ENCODE measurements at places on chromosomes 16 and 17.
A peak's percentile ranks its signal among the peaks of the same experiment; 100 is the strongest.

GRCh38 chr16:27503662-27504061, 46.1 kb downstream of the GTF3C1 start:
- DNase-seq = no peak

DNA sequence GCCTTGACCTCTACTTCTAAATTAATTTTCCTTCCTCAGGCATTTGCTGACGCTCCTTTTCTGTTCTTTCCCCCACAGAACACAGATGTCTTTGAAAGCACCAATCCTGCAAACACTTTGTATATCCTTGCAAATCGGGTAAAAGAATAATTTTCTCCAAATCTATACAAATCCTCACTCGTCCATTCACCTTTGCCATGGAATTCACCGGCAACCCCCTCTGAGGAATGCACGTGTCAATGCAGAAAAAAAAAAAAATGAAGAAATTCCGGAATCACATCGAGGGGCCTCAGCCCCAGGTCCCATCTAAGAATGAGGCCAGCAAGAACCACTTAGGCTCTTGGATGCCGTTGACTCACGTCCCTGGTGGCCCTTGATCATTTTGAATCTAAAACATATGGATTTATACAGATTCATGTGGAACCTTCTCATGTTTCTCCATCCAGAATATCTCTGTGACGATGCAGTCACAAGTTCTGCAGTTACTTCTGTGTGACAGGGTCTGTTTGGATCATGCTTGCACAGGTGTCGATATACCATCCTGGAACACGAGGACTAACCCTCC, 136.9 kb downstream of the RBFOX3 start:
- DNase-seq = no peak

DNA sequence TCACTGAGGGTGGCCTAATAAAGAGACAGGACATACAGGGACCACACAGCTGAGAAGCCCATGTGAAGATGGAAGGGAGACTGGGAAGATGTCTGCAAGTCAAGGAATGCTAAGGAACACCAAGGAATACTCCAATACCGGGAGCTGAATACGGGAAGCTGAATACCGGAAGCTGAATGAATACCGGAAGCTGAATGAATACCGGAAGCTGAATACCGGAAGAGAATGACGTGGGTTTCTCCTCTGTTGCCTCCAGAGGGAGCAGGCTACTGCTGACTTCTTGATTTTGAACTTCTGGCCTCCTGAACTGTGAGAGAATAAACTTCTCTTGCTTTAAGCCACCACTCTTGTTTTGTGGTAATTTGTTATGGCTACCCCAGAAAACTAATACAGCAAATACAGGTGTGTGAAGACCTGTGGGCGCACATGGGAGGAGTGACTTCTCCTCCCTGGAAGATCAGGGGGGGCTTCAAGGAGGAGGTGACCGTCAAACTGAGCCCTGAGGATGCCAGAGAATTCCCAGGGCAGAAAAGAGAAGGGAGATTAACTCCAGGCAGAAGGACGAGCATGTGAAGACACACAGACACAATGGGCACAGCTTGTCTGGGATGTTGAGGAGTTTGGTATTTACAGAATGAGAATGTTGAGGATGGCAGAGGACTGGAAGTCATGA, 259.9 kb downstream of the IRF8 start:
- DNase-seq = no peak

- no peak for DNase-seq
Observed at GRCh38 chr16:15855704-15856003, 1.2 kb downstream of the MYH11 start.

GRCh38 chr17:54694287-54694887, 206.3 kb upstream of the TOM1L1 start:
- DNase-seq = no peak

DNA sequence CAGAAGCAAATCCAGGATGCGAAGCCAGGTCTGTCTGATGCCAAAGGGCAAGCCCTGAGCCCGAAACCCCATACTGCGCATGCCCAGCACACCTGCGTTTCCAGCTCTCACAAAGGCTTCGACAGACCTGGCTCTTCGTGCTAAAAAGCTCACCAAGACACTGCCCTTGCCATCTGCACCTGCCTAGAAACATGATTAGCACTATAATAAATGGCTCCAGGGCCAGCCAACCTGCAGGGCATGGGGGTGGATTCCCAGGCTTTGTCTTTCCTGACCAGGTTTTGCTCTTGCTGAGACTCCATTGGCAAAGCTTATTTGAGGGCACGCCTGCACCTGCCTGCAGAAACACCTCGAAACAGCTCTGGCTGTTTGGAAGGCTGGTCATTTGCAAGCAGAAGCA, 14.4 kb upstream of the PLD6 start:
- no peak for DNase-seq

GRCh38 chr16:19245326-19245925, 40.1 kb upstream of the CLEC19A start:
- no peak for DNase-seq

DNA sequence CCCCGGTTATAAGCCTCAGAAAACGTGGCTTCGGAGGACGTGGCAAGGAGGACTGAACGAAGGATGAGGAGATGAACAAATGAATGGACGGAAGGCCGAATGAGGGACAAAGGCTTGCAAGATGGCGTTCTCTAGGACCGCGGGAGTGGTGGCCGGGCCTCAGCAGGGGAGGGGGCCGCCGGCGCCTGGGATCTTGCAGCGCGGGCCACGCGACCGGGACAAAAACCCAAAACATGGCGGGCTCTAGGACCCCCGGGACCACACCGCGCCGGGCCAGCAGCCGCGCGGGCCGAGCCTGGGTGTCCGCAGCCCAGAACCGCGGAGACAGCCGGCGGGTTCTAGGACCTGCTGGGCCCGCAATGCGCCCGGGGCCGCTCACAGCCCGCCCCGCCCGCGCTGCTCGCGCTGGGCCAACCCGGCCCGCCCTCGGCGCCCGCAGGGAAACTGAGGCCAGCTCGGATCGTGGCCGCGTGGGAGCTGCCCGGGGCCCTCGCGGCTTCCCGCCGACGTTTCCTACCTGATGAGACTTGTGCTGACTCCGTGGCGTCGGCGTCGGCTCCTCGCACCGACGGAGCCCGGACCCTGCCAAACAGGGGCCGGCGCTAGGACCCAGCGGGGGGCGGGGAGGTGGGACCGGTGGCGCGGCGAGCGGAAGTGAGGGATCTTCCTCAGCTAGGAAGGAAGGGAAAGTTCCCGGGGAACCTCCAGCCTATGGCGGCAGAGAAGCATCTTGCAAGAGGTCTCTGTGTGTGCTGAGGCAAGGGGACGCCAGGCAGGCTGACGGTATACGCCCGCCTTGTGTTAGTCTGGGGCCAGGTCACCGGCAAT, 684 bp downstream of the ZNF668 start:
- DNase-seq = peak; percentile 53

- DNase-seq = no peak
Observed at GRCh38 chr17:47190770-47191169, 1.7 kb upstream of the CDC27 start.

GRCh38 chr16:66036793-66037715, 329.4 kb upstream of the CDH5 start:
- no peak for DNase-seq

DNA sequence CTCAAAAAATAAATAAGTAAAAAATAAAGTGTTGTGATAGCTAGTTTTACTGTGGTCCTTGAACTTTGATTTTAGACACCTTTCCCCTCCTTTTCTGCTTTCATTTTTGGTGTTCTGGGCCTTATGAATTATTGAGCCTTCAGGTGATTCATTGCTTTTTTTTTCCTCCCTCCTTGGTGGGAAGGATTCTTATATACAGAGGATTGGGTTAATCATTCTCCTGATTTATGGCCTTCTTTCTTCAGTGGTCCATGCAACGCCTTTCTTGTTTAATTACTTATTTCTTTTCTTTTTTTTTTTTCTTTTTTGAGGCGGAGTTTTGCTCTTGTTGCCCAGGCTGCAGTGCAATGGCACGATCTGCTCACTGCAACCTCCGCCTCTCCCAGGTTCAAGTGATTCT, 8.0 kb upstream of the MYL4 start:
- DNase-seq = no peak

GRCh38 chr17:73163043-73163442, 1.8 kb upstream of the SSTR2 start:
- DNase-seq = no peak

GRCh38 chr17:81831563-81831956, 1.5 kb downstream of the MCRIP1 start:
- DNase-seq = no peak

GRCh38 chr17:8985054-8985701, 19.7 kb upstream of the PIK3R5 start:
- DNase-seq = no peak

DNA sequence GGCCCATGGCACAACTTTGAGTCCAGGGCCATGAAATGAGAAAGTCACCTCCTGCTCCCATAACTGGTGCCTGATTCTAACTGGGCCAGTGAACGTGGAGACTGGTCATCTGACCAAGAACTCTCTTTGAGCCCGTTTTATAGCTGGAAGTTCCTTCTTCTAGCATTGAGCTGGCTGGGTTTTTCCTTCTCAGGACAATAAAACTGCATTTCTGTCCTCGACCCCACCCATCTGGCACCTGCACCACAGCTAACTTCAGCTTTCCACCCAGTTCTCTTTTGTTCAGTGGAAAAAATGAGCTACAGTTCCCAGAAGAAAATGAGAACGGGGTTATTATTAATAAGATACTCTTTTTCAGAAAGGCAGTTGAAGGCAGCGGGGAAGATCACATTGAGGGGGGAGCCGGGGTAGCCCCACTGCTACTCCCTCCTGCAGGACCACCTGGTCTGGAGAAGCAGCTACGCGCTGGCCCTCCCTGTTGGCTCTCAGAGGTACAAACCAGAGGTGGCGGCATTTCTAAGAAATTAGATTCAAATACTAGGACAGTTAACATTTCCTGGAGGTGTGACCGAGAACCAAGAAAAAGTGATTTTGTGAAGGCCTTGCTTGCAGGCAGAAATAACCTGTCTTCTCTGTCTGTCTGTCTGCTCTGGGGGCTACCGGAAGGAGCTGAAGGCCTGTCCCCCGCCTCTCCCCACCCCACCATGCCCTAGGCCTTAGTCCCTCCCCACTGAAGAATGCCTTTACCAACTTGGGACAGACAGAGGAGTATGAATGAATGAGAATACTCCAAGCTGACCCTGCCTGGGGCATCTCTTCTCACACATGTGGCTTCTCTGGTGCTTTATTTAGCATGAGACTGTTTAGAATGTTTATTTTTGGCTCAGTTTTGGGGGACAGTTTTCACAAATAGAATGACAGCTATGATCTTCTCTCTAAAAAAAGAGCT, 123.9 kb downstream of the XYLT1 start:
- no peak for DNase-seq

- DNase-seq = no peak
Observed at GRCh38 chr16:20624882-20625807, 49.0 kb upstream of the ACSM2B start.

DNA sequence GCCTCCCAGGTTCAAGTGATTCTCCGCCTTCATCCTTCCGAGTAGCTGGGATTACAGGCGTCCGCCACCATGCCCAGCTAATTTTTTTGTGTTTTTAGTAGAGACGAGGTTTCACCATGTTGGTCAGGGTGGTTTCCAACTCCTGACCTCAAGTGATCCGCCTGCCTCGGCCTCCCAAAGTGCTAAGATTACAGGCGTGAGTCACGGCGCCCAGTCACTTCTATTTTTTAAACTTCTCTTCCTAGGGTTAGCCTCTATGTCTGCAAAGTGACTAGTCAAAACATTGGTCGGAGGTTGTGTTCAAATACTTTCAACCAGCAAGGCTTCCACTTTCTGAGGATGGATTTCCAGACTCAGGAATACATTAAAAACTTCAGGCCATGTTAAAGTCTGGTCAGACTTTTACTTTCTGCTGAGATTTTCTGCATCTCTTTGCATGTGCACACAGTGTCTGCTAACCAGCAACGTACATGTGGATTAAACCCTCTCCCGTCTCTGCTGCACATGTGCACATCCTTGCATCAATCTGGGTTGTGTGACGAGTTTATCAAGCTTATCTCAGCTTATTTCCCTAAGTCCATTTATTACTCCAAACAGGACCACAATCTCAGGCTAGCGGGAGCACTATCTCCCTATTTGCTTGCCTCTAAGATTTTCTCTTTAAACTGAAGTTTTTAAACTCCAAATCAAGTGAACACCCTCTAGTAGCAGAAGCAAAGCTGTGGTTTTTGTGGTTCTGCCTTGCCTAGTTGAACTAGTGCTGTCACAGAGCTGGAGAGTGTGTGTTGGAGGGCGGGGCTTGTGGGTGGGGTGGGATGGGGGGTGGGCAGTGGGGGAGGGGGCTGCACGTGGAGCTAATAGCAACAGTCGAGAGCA, 525.2 kb upstream of the GOT2 start:
- DNase-seq = no peak

DNA sequence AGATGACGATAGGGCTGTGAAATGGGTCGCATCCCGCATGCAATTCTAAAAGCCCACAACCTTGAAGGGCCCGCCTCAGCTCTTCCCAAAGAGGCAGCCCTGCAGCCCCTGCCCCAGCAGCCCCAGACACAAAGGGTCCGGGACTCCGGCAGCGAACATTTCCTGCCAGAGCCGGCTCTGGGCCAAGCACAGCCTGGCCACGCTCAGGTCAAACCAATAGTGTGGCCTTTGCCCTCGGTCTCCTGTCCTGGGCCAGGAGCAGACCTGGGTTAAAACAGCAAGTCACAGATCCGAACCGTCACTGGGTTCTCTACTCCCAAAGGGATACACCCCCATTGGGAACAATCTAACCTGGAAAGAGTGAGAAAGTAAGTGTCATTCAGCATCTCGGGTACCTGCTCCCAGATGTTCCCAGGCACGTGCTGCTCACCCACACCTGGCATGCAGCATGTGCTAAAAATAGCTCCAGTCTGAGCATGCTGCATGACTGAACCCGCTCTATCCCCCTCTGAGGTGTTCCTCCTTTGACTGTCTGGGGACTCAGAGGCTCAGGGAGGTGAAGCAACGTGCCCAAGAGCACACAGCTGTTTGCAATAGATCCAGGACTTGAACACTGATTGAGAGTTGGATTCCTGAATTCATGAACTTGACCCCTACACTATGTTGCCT, 22.2 kb upstream of the ATP2A3 start:
- no peak for DNase-seq

GRCh38 chr17:67531291-67531690, 154.2 kb downstream of the PITPNC1 start:
- no peak for DNase-seq

DNA sequence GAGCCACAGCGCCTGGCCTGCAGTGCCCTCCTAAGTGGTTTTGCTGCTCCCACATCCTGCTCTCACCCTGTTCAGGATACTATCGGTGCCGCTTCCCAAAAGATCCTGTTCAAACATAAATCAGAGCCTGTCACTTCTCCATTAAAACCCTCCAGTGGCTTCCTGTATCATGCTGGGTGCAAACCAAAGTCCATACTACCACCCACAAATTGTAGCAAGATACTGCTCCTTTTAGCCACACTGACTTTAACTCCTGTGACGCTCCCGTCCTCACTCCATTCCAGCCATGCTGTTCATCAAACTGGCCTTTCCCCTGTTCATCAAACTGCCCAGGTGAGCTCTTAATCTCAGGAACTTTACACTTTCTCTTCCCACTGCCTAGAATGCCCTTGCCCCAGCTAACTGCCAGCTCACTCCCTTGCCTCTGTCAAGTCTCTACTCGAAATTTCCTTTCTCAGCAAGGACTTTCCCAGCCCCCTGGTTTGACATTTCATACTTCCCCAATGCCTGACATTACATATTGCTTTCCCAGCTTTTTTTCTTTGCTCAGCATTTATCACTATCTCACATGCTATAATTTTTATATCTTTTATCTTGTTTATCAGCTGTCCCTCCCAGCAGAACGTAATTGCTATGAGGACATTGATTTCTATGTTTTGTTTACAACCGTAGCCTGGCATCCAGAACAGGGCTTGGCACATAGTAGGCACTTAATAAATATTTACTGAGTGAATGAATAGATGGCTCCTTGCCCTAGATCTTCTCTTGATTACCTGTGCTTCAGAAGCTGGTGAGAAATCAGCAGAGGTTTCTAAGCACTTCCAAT, 44.3 kb upstream of the SMURF2 start:
- no peak for DNase-seq

- no peak for DNase-seq
Observed at GRCh38 chr16:88320947-88321634, 61.7 kb upstream of the ZNF469 start.
